ENCODE measurements at places on chromosomes 7 and 10.

DNA sequence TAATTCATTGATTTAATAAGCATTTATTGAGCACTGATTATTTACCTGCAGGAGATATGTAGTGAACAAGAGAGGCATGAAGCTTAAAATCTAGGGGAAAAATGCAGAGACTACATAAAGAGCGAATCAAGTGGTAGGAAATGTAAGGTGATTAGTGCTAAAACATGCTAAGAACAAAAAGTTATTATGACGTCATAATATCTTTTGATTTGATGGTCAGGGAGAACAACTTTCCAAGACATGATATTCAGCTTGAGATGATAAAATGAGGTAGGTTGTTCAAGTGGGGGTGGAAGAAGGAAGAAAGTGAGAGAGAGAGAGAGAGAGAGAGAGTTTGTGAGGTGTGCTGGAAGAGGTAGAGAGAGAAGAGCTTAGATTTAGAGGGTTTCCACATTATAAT lies 317.7 kb downstream of the NRG3 start:
- DNase-seq: no peak

- peak; percentile 89 for DNase-seq
Observed at GRCh38 chr7:102152672-102153598, 133.7 kb upstream of the SH2B2 start.

GRCh38 chr7:156220701-156221100 lies 408.4 kb upstream of the SHH start:
- no peak for DNase-seq

DNA sequence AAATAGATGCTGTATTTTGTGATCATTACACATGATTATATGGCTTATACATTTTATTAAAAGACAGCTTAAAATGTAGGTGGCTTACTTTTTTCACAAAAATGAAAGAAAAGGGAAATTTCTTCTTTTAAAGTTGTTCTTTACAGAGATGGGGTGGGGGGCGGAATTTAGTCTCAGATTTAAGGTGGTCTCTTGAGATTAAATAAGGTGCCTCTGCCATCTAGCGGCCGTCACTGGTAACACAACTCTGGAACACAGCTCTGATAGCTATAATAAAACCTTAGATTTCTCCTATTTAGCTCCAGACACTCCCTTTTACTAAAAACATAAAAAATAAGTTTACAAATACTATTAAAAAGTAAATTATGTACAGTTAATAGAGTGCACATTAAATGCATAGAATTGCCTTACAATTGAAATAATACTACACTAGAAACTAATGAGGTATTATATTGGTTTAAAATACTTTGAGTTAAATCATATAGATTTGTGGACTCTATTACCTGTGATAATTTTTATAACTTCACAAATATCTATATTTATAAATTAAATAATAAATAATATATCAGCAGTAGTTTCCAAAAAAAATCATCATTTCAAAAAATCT lies 210.9 kb downstream of the DGKB start:
- peak; percentile 17 for DNase-seq

DNA sequence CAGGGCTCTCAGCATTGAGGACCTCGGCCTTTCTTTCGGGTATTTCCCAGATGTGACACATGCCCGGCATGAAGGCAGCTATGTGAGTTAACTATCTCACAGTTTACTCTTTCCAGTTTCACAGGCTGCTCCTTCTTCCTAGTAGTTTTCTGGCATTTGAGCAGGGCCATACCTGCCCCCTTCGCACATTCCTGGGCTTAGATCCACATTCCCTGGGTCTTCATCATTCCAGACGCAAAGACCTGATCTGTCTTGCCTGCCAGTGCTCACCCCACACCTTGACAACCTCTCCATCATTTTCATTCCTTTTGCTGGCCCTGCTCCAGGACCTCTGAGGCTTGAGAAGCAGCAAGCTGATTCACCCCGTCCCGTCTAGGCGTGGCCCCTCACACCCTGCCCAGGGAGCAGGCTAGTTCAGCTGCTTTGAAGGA lies 227.5 kb downstream of the WDR11 start:
- DNase-seq: no peak

DNA sequence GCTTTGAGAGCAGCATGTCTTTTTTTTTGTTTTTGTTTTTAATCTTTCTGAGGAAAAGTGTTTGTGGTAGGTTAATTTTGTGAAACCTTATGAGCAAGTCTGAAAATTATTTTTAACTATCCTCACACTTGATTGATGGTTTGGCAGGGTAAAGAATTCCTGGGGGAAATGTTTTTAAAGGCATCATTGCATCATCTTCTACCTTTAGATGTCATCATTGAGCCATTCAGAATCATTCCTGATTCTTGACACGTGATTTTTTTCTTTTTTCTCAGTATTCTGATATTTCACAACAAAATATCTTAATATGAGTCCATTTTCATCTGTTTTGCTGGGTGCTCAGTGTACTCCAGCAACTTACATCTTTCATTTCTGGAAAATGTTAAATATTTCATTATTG lies 28.3 kb downstream of the PALS2 start:
- peak; percentile 77 for DNase-seq

GRCh38 chr10:22368981-22369380 lies 23.7 kb downstream of the SPAG6 start:
- no peak for DNase-seq

- DNase-seq: no peak
Observed at GRCh38 chr10:62860946-62861345, 44.8 kb upstream of the EGR2 start.

DNA sequence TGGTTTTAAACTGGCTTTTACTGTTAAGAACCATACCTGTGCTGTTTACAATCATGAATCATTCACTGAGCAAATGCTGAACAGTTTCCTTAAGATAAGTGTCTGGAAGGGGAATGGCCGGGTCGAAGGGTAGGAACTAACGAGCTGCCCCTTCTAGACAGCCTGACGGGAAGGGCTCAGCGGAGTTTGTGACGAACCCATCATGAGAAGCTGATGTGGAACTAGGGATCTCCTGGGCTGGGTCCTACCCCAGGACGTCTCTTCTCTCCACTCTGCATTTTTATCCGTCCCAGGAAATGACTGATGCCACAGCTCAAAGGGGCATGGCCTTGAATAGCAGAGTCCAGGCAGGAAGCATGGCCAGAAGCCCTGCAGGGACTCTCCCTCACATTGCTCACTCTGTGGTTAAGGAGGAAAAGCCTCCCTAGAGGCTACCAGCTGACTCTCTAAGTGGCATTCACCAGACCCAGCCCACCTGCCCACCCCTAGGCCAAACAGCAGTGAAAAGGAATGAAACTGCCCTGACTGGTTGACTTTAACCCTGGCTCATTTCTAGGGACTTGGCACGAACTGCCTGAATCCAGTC lies 112.0 kb downstream of the PFKFB3 start:
- DNase-seq: no peak

DNA sequence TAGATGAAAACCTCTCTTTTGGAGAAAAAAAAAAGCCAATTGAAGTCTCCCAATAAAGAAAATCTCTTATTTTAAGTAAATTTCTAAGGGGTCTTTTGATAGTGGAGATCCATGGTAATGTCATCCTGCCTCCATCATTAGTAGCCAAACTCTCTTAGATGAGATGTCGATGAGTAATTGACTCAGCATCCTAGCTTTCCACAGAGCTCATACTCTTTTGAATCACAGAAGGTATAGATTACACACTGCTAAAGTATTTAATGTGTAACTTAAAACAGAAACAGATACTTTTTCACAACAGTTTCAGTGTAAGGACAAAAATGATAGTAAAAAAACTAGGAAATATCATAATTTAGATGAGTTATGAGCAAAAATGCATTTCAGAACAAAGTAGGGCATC lies 19.4 kb downstream of the MAGI2 start:
- DNase-seq: peak; percentile 69

GRCh38 chr10:73545357-73545756 lies 45.8 kb downstream of the USP54 start:
- DNase-seq: no peak

- DNase-seq: no peak
Observed at GRCh38 chr7:36942955-36943354, 218.7 kb upstream of the AOAH start.

DNA sequence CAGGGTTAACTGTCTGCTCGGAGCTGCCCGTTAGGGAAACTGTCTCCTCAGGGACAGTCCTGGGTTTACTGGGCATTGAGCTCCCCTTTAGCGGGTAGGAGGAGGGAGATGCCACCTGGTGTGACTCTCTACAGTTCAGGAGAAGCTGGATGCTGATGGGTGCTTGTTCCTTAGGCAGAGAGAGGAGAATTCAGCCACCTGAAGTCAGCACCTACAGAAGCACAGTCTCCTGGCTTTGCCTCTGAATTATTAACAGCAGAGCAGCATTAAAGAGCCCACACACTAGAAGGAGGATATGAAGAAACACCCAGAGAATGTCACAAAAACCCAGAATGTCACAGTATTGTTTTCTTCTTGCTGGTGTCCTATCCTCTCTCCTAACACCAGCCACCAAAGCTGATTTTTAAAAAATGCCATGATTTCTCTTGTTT lies 696 bp downstream of the GIMAP4 start:
- DNase-seq: no peak
